Non-pigmented ciliary epithelial cell (primary cell): ENCODE measurements at places on chromosomes 12 and 14.
A peak's percentile ranks its signal among the peaks of the same experiment; 100 is the strongest.

- DNase-seq: no peak
Observed at GRCh38 chr12:74490390-74491064, 47.1 kb upstream of the ATXN7L3B start.

- peak; percentile 93 for DNase-seq
Observed at GRCh38 chr12:123043536-123044001, 63.1 kb downstream of the ARL6IP4 start.

GRCh38 chr14:69055999-69056788 is 77.1 kb upstream of the ACTN1 start:
- DNase-seq: no peak

DNA sequence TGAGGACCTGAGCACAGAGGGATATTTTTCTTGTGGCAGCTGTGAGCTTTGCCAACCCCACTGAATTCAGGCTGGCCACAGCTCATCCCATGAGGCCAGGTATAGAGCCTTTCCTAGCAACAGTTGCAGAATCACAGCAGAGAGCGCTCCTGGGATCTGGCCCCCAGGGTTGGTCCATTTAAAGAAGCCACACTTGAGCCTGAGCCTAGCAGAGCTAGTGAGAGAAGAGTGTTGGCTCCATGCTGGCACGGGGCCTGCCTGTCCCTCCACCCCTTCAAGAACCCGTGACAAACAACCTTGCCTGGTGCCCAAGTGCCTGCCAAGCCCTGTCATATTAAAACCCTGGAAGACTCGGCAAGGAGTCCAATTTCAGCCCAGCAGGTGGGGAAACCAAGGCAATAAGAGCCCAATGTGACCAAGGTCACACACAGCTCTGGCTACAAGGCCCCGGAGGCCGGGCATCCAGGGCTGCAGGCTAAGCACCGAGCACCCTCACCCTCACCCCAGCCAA is 91.6 kb downstream of the LRRC74A start:
- DNase-seq: no peak

- DNase-seq: peak; percentile 8
Observed at GRCh38 chr12:106739815-106740530, 34.5 kb upstream of the RIC8B start.

GRCh38 chr12:93582351-93582750 is 9.9 kb downstream of the SOCS2 start:
- no peak for DNase-seq

DNA sequence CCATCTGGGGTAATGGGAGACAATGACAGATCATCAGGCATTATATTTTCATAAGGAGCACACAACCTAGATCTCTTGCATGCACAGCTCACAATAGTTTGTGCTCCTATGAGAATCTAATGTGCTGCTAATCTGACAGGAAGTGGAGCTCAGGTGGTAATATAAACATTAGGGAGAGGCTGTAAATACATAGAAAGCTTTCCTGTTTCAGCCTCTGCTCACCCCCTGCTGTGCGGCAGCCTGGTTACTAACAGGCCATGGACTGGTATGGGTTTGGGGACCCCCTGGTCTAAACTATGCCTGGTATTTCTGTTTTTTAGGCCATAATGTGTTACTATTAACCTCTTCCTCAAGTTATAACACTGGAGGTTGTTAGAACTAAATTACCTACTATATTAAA is 1373.7 kb downstream of the LRFN5 start:
- peak; percentile 13 for DNase-seq
